PC-3 (cell line): ENCODE measurements at places on chromosomes 3 and 15. TPM values are rescaled to one million over a fixed set of nuclear protein-coding genes. Genes with fewer than 3 reads are reported as not detected.
A peak's percentile ranks its signal among the peaks of the same experiment; 100 is the strongest.

Gene PLA2G4D
- total RNA-seq = 0.17 and 0.55 TPM in 2 replicates

GRCh38 chr3:71545330-71545729 lies 38.2 kb downstream of the FOXP1 start:
- DNase-seq = peak; percentile 24

DNA sequence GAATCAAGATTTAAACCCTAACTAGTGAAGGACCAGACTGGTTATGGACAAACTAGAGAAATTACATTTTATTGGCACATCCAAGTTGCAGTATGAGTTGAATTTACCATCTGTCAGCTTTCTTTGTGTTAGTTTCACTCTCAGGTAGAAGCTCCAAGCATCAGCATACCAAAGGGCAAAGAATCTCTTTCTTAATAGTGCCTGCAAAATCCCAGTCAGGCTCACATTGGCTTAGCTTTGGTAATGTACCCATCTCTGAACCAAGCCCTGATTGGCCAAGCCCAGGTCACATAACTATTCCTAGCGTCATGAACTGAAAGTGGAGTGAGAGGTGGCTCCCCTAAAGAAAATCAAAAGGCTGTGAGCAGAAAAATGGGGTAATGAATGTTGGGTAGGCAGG lies 66.9 kb downstream of the CCNL1 start:
- DNase-seq = no peak

Gene EFHB
- not detected in 2 replicates for total RNA-seq
